ENCODE measurements at places on chromosomes 5 and 9.

GRCh38 chr5:38519476-38519875 lies 37.0 kb downstream of the LIFR start:
- no peak for DNase-seq

- no peak for DNase-seq
Observed at GRCh38 chr5:113020461-113021273, 44.1 kb downstream of the DCP2 start.

- DNase-seq, result no peak
Observed at GRCh38 chr5:32753051-32753450, 41.9 kb downstream of the NPR3 start.

- DNase-seq, result no peak
Observed at GRCh38 chr9:115038178-115038577, 79.8 kb downstream of the TNC start.

GRCh38 chr9:84170521-84171141 lies 169.9 kb downstream of the SLC28A3 start:
- DNase-seq, result no peak

Measured in T-helper 17 cell (primary cell).